ENCODE measurements at places on chromosomes 12 and 14. TPM values are rescaled to one million over a fixed set of nuclear protein-coding genes. Genes with fewer than 3 reads are reported as not detected.

CCDC177 gene
- total RNA-seq: 4.5 TPM

- no peak for DNase-seq
These were observed 11.8 kb upstream of the TUBA1C start for GRCh38 chr12:49253033-49253623.

DNA sequence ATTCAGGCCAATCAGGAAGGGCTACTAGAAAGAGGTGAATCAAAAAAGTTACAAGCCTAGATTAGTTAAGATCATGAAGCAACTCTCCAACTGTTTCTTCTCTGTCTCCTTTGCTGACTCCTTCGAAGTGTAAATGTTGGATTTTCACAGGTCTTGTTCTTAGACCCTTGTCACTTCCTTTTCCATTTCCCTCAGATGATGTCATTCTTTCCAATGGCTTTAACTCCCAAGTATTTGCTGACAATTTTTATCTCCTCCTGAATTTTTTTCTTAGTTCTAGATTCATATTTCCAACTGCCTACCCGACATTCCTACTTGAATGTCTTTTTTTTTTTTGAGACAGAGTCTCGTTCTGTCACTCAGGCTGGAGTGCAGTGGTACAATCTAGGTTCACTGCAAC lies 10.8 kb downstream of the GAS2L3 start:
- DNase-seq: no peak

- no peak for DNase-seq
These were observed 87.7 kb upstream of the FOXG1 start for GRCh38 chr14:28678887-28679286.

DNA sequence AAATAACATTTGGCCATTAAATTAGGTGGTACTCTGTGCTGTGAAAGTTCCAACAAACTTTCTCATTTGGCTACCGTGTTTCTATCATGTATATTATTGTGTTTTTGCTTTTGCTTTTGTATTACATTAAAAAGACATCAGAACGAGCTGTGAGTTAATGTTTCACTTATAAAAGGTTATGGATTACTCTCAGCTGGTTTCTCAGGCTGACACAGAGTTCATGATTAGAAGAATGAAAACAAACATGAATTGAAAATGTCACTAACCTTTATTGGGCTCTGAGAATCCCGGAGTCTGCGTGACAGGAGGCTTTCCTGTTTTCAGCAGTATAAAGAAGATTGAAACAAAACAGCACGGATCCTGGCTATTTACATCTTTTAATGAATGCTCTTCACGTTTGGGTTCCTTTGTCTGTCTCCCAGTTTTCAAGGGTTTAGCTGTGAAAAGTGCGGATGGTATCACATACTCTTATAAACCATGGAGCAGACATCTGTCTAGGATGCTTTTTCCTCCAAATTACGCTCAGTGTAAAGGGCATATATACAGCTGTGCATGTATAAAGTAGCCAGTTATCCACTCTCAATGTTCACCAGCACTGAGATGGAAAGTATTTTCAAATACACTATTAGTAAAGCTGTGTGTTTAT lies 153.6 kb downstream of the PTCSC3 start:
- DNase-seq: no peak

All from frontal cortex (tissue), 4 donors.